ENCODE measurements at places on chromosomes 11 and 22. TPM values are rescaled to one million over a fixed set of nuclear protein-coding genes. Genes with fewer than 3 reads are reported as not detected.

- H3K4me1 ChIP-seq: no peaks in the 10 kb centered on the region
- H3K36me3 ChIP-seq: no peaks in the 10 kb centered on the region
- no peak overlapping the region for H3K4me3 ChIP-seq
- H3K27ac ChIP-seq: no peak overlapping the region
Observed at GRCh38 chr11:115447273-115447864, 56.8 kb downstream of the CADM1 start.

GRCh38 chr11:12523180-12523924 lies 146.0 kb downstream of the PARVA start:
- H3K27ac ChIP-seq: peak overlapping the region; percentile 37
- peak; percentile 57 for DNase-seq
- H3K4me1 ChIP-seq: peaks cover 28% of the 10 kb centered on the region

DNA sequence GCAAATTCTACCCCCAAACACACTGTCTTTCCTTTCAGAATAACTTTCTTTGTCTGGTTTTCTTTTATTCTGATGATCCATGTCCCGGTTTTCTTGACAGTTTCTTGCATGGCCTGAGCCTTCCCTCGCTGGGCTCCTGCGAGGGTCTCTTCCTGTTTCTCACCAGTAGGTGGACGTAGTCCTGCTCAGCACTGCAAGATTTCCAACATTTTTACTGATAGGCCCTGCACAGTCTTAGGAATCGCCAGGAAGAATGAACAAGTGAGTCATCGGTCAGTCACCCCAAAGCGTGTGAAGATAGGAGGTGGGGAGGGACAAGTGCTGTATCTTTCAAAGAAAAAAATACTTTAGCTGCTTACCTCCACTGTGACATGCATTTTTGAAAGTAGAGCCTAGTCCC lies 16.9 kb upstream of the KIRREL3 start:
- no peaks in the 10 kb centered on the region for H3K27me3 ChIP-seq
- no peaks in the 10 kb centered on the region for H3K36me3 ChIP-seq
- no peak overlapping the region for H3K4me3 ChIP-seq
- no peaks in the 10 kb centered on the region for H3K4me1 ChIP-seq

- H3K4me3 ChIP-seq: no peak overlapping the region
- H3K36me3 ChIP-seq: no peaks in the 10 kb centered on the region
- H3K27me3 ChIP-seq: no peaks in the 10 kb centered on the region
Observed at GRCh38 chr11:96715208-96715607, 325.4 kb downstream of the JRKL start.

DNA sequence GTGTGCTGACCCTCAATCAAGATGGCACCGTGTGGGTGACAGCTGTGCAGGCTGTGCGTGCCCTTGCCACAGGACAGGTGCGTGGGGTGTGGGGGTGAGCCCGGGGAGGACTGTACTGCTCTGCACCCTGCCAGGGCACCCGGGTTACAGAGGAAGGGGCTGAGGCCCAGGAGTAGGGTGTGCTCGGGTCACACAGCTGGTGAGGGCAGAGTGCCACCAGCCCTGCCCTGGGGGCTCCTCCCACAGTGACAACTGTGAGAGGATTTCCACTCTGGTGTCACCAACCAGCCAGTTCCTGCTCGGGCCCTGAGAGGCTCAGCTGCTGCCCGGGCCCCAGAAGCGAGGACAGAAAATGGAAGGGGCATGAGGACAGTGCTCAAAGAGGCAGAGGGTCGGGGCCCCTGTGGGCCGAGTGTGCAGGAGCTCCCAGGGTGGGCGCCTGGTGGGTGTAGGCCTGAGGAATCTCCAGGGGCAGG lies 20.5 kb downstream of the TRMU start:
- H3K36me3 ChIP-seq: peaks cover 33% of the 10 kb centered on the region
- no peaks in the 10 kb centered on the region for H3K4me1 ChIP-seq
- no peaks in the 10 kb centered on the region for H3K27me3 ChIP-seq
- no peak overlapping the region for H3K4me3 ChIP-seq
- no peak for DNase-seq

DNA sequence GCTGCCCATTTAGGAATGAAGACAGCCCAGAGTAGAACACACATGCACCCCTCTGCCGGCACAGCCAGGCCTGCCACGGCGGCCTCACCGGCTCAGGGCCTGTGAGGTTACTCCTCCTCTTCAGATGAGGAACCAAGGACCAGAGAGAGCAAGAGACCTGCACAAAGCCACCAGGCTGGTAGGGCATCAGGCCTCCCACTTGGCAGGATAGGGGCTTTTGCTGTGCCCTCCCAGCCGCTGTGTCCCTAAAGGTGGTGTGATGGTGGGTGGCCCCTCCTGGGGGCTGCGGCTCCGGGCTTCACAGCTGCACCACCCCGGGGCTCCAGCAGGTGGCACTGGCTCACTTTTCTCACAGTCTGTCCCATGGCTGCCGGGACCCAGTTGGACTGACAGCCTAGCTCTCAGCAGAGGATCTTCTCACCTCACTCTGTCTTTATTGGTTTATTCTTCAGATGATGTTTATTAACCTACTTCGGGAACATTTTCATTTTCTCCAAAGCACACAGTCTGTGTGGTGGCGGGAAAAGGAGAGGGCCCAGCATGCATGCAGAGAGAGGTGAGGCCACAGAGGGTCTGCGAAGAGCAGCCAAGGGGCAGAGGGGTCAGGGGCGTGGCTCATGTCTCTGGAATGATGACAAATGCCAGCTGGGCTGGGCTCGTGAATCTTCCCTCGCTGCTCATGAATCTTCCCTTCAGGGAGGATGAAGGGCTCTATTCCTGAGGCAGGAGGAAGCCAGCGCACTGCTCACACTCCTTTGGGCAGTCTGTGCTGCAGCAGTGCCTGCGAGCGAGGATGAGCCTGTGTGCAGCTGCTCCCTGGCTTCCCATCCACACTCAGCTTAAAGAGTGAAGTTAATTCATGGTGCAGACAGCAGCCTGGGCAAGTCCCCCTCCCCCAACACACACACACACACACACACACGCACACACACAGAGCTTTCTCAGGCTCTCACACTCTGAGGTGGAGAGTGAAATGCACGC lies 101.1 kb upstream of the PITPNB start:
- H3K4me3 ChIP-seq: no peak overlapping the region
- H3K4me1 ChIP-seq: peaks cover 17% of the 10 kb centered on the region
- no peaks in the 10 kb centered on the region for H3K36me3 ChIP-seq
- peak; percentile 90 for DNase-seq
- H3K27ac ChIP-seq: no peak overlapping the region
- no peaks in the 10 kb centered on the region for H3K27me3 ChIP-seq

DNA sequence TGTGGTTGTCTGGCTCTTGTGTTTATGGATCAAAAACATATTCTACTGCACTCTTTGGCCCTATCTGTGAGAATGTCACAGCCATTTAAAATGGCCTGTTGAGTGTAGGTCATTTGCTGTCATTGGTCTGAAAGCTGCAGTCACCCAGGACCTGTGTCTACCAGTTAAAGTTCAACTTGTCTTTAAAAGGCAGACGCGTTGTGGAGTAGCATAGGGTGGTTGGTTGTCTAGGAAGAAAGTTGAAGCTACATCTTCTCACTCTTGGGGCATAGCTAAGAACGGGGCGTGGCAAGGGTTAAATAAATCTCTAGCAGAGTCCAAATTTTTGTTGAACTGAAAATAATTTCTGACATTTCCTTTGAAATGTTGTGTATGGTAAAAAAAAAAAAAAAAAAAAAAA lies 110.7 kb upstream of the E2F8 start:
- peaks cover 3% of the 10 kb centered on the region for H3K4me1 ChIP-seq
- no peak overlapping the region for H3K27ac ChIP-seq
- H3K4me3 ChIP-seq: no peak overlapping the region
- H3K27me3 ChIP-seq: peaks cover 37% of the 10 kb centered on the region

GRCh38 chr11:83722392-83723119 lies 436.4 kb upstream of the CCDC90B start:
- H3K36me3 ChIP-seq: no peaks in the 10 kb centered on the region
- no peak overlapping the region for H3K4me3 ChIP-seq
- no peak overlapping the region for H3K27ac ChIP-seq
- H3K4me1 ChIP-seq: peaks cover 26% of the 10 kb centered on the region
- H3K27me3 ChIP-seq: no peaks in the 10 kb centered on the region

GRCh38 chr11:119371778-119372182 lies 9.7 kb downstream of the USP2 start:
- no peaks in the 10 kb centered on the region for H3K36me3 ChIP-seq
- peaks cover 71% of the 10 kb centered on the region for H3K4me1 ChIP-seq
- no peak for DNase-seq
- no peak overlapping the region for H3K27ac ChIP-seq
- H3K4me3 ChIP-seq: no peak overlapping the region

- H3K4me3 ChIP-seq: no peak overlapping the region
- H3K27me3 ChIP-seq: no peaks in the 10 kb centered on the region
- no peak for DNase-seq
Observed at GRCh38 chr11:85526564-85526963, 100.6 kb downstream of the DLG2 start.

- no peaks in the 10 kb centered on the region for H3K4me1 ChIP-seq
- H3K4me3 ChIP-seq: no peak overlapping the region
- no peaks in the 10 kb centered on the region for H3K36me3 ChIP-seq
Observed at GRCh38 chr11:134838708-134839107, 426.7 kb upstream of the B3GAT1 start.

GRCh38 chr11:134800130-134800529 lies 388.1 kb upstream of the B3GAT1 start:
- H3K27me3 ChIP-seq: no peaks in the 10 kb centered on the region
- DNase-seq: no peak
- no peak overlapping the region for H3K4me3 ChIP-seq
- no peaks in the 10 kb centered on the region for H3K36me3 ChIP-seq
- H3K27ac ChIP-seq: no peak overlapping the region

- no peaks in the 10 kb centered on the region for H3K36me3 ChIP-seq
- no peaks in the 10 kb centered on the region for H3K4me1 ChIP-seq
- no peak overlapping the region for H3K27ac ChIP-seq
- no peaks in the 10 kb centered on the region for H3K27me3 ChIP-seq
- no peak for DNase-seq
Observed at GRCh38 chr11:100004541-100004940, 682.5 kb upstream of the ARHGAP42 start.

OR52N4 gene
- 1.8 TPM for total RNA-seq

TRIM3 gene
- total RNA-seq: 22.5 TPM

APOBEC3F gene
- total RNA-seq: 3.0 TPM

RASD2 gene
- 22.8 TPM for total RNA-seq

Data from sigmoid colon (tissue), 7 donors.